ENCODE measurements at places on chromosomes 12 and 14.
A peak's percentile ranks its signal among the peaks of the same experiment; 100 is the strongest.

- no peak for DNase-seq
Measured at GRCh38 chr12:124034297-124034696, 61.3 kb downstream of the ZNF664 start.

DNA sequence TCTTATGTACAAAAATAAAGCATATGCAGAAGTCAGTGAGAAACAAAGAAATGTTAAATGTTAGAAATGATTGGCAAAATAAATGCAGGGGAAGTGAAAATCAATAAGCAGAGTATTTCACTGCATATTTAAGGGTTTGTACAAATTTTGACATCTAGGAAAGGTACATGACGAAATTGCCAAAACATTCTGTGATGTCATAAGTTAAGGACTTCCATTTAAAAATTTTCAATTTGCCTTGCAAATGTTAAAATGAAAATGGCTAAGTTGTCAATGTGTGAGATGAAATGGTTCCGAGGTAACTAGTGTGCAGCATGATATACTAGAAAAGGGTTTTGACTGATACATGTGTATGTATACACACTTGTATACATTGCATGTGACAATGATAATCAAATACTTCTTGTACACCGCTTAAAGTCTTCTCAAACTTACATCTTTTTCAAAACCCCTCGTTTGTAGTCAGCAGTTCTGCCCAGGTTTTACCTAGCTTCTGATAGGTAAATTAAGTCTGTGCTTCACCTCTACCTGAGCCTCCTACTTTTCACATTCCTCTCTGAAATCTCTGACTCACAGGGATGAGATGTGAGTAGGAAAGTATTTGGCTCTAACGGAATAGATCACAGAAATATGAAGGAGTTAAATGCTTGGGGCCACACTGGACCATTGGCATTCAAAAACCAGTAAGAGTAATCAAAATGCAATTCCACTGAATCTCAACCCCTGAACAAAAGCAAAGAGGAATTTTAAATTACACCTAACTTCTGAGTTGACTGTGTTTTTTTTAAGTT, 442.4 kb upstream of the FOXG1 start:
- no peak for DNase-seq

DNA sequence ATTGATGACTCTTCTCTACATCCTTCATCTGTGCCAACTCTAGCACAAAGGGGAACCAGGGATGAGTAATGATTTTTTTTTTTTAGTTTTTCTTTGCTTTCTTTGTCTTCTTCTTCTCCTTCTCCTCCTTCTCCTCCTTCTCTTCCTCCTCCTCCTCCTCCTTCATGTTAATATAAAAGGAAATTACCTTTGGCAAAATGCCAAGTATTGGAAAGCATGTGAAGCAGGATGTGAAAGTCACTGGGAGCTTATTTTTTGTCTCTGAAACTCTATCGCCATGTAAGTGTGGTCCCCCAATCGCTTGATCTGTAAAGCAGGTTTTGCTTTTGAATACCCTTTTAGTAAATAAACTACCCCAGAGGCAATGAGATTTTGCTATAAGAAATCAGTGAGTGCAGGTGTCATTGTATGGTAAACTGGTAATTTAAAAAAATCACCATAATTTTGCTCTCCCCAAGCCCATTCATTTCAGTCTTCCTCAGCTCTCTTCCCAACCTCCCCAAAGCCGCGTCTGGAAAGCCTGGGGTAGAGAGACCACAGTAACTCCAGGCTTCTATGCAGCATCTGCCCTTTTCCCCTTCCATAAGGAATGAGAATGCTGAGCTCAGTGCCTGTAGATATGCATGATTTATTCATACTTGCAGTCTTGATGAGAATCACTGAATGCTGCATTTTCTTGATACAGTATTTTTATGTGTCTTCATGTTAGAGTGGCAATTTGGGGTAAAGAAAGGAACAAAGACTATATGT, 388.7 kb downstream of the TMEM117 start:
- no peak for DNase-seq

GRCh38 chr14:92473261-92473968, 40.2 kb upstream of the RIN3 start:
- DNase-seq: peak; percentile 84

- DNase-seq: peak; percentile 94
Measured at GRCh38 chr14:50082784-50083466, 33.4 kb downstream of the VCPKMT start.

Measured in inflammatory macrophage treated with lipopolysaccharide for 4 hours (primary cell).